ENCODE measurements at places on chromosomes 16 and 17. TPM values are rescaled to one million over a fixed set of nuclear protein-coding genes. Genes with fewer than 3 reads are reported as not detected.

The TEX14 gene
- under 0.01 TPM for total RNA-seq

The BBS2 gene
- 43.9 TPM for total RNA-seq

The CCDC40 gene
- 1.5 TPM for total RNA-seq

The CD79B gene
- total RNA-seq: 1.1 TPM

The TSNAXIP1 gene
- total RNA-seq: 0.90 TPM

The DNAAF1 gene
- 0.09 TPM for total RNA-seq

The AHSP gene
- total RNA-seq: not detected

The PDIA2 gene
- total RNA-seq: 0.28 TPM

The C16orf92 gene
- total RNA-seq: not detected

Measured in endothelial cell of coronary artery (primary cell).